ENCODE measurements at places on chromosomes 11 and 22. TPM values are rescaled to one million over a fixed set of nuclear protein-coding genes. Genes with fewer than 3 reads are reported as not detected.
A peak's percentile ranks its signal among the peaks of the same experiment; 100 is the strongest.

Gene TTC38
- 21.3 TPM for total RNA-seq

- peak; percentile 36 for DNase-seq
Observed at GRCh38 chr22:20128902-20129746, 2.5 kb upstream of the ZDHHC8 start.

Gene SMC1B
- total RNA-seq: not detected

Gene TSGA10IP
- not detected for total RNA-seq

Gene RAG2
- not detected for total RNA-seq

GRCh38 chr11:64233913-64234586 lies at the start of gene VEGFB:
Gene VEGFB (plus strand): TSS chr11:64234584. CDS start chr11:64234834, 250 bp downstream.
- DNase-seq: peak; percentile 74

DNA sequence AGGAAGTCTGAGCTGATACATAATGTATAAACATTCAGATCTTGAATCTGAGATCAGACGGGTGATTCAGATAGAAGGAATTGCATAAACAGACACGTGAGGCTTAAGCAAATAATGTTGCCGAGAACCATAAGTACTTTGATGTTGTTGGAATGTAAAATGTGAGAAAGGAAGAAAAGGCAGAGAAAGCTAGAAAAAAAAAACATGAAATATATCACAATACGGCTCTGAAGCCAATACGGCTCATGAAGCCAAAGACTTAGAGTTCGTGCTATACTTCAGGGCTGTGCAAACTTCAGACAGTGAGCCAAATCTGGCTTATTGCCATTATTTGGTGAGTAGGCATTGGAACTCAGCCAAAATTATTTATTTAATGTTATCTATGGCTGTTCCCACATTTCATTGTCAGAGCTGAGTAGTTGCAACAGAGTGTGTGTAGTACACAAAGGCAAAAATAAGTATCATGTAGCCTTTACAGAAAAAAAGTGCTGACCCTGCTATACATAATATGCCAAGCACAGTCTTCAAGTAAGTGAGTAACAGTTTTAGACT lies 673.3 kb downstream of the CNTN5 start:
- DNase-seq: peak; percentile 31

DNA sequence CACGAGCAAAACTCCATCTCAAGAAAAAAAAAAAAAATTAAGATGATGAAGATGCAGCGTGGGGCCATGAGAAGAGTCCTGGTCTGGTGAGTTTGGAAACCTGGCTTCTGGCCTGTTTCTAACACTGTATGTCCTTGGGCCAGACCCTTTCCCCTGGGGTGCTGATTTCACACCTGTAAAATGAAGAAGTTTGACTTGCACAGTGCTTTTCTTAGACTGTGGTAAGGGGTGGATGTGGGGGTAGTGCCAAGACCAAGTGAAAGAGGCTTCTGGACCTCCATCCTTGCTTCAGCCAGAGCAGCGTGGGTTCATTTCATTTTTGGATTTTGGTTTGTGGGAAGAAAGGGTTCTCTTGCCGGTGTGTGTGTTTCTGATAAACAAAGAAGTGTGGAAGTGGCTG lies 42.1 kb downstream of the PTPRJ start:
- no peak for DNase-seq

GRCh38 chr22:23237201-23237798 lies 57.0 kb downstream of the BCR start:
- peak; percentile 84 for DNase-seq

- DNase-seq: no peak
Observed at GRCh38 chr22:26499188-26499703, 13.0 kb downstream of the TFIP11 start.

GRCh38 chr11:13068211-13068610 lies 59.1 kb downstream of the RASSF10 start:
- no peak for DNase-seq

DNA sequence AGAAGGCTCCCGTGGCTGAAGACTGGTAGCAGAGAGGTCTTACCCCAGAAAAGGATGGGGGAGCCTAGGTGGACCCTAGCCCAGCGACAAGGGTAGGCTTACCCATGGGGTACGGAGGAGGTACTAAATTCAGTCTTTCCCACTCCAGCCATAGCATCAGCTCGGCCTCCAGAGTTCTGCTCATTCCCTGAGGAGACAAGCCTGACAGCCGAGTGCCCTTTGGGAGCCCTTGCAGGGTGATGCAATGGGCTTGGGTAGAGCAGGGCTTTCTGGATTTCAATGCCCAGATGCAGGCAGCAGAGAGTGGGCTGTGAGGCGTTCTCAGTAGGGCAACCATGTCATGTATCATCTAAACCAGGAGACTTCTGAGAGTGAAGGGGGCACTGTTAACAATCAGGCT lies 124.7 kb downstream of the MICAL2 start:
- no peak for DNase-seq

DNA sequence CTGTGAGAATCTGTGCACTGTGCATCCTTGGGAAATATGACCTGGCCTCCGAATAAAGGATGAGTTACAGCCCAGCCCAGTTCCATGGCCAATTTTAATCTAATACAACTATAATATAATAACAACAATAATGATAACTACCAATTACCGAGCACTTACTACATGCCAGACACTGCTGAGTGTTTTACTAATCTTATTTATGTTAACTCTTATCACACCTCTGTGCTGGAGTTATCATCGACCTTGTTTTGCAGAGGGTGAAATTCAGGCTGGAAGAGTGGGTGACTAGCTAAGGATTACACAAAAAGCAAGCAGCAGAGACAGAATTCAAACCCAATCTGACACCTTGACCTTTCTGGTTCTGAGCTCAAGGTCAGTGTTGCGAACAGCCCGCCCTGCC lies 83.9 kb downstream of the GALNT18 start:
- DNase-seq: no peak

- DNase-seq: peak; percentile 54
Observed at GRCh38 chr22:22523494-22523893, 3.4 kb upstream of the ZNF280A start.

DNA sequence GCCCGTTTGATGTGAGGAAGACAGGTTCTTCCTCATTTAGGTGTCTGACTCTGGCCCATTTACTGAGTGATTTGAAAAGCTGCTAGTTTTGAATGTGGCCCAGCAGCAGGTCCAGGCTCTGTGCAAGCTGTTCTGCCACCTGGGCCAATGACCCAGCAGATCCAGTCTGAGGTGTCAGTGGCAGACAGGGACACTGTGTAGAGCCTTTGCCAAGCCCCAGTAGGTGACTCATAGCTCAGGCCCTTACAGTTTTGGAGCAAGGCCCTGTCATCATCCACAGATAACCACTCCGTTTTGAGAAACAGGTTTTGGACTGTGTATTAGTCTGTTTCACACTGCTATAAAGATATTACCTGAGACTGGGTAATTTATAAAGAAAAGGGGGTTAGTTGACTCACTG lies 23.9 kb downstream of the TSPAN32 start:
- peak; percentile 43 for DNase-seq

Gene THRSP
- total RNA-seq: not detected

Data from MG63 (cell line).